ENCODE measurements at places on chromosomes 1 and 21.

- peak; percentile 35 for DNase-seq
Measured at GRCh38 chr1:27106561-27107323, 48.2 kb downstream of the SLC9A1 start.

- DNase-seq = no peak
Measured at GRCh38 chr21:29378832-29379231, 80.1 kb downstream of the BACH1 start.

DNA sequence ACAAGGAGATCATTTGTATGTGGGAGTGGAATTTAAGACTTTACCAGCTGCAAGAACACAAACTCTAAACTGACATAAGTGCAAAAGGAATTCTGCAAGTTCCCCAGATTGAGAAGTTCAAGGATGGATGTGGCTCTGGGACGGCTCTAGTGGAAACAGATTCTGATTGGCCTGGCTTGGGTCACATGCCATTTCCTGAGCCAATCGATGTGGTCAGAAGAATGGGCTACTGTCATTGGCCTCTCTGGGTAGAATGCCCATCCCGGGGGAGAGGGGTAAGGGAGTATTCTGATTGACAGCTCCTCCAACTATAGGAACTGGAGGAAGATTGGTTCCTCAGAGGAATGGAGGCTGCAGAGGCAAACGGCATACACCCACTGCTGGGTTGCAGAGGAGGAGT lies 6.0 kb upstream of the IFNLR1 start:
- DNase-seq = peak; percentile 67

DNA sequence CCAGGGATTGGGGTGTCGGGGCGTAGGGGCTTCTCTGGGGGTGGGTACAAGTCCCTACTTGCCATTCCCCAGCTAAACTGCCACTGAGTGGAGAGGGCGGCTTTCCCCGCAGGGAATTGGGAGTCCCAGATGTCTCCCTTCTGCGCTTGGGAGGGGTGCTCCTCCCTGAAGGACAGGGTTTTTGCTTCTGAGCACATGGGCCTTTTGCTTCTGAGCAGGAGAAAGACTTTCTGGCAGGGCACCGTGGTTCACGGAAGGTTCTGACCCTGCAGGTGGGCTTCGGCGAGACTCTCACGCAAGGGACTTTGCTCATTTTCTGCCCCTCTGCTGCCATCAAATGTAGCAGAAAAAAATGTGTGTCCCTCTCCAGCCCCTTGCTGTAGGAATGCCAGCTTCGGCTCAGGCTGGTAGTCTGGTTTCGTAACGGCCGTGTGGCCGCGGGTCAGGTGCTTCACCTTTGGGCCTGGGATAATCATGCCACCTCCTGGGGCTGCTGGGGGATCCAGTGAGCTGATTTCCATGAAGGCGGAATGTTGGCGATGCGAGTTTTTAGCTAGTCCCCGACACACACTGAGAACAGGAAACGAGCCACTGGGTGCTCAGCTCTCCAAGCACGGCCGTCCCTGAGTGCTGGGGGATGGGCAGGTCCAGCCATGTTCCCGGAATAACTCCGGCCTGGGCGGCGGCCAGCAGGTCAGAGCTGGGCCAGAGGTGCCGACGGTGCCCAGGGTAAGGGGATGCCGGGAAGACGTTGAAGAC lies 364.0 kb downstream of the CAMTA1 start:
- no peak for DNase-seq

GRCh38 chr1:155082301-155083051 lies 3.8 kb downstream of the EFNA3 start:
- DNase-seq = no peak

- DNase-seq = no peak
Measured at GRCh38 chr1:201364808-201365105, 12.7 kb downstream of the TNNT2 start.

DNA sequence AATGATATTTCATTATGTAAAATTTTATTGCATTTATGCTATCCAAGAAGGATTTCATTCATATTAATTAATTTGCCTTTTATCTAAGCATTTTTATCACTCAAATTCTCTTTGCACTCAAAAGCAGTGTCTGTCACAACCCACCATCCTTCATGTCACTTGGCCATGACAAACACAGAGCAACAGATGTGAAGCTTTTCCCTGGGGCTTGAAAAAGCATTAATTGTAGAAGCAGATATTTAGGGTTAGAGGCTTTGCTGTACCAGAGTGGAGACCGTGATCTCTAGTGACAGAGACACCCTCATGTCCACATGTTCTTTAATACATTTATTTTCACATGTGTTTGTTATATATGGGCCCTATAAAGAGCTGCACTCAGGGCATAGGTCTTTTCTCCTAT lies 230.5 kb downstream of the SPATA17 start:
- no peak for DNase-seq

GRCh38 chr1:112934577-112934976 lies 21.4 kb downstream of the SLC16A1 start:
- no peak for DNase-seq

DNA sequence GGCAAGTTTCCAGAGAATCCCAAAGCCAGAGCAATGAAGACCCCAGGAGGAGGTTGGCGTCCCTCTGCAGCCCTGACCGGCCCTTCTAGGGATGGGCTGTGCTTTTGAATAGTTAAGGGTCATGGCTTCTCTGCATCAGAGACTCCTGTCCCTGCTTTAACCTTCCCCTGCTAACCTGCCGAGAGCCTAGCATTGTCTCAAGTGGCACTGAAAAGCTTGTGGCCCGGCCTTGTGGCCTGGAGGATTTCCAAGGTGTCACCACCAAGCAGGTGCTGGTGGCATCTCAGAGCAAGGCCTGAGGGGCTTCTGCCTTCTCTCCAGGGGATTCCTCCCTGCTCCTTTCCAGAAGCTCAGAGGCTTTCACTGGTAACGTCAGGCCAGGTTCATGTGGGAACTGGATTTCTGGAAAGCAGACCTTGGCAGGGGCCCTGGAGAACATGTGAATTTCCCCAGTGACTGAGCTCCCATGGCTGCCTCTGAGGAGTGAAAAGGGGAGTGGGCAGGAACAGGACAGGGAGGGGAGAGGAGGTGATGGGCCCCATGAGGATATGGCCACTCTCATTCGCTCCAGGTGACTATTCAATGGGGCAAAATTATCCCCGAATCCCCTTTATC lies 409.9 kb downstream of the PTPRU start:
- no peak for DNase-seq

Measured in suppressor macrophage (primary cell).